ENCODE measurements at places on chromosomes 1 and 21. TPM values are rescaled to one million over a fixed set of nuclear protein-coding genes. Genes with fewer than 3 reads are reported as not detected.

- H3K27ac ChIP-seq: no peak overlapping the region
- no peak overlapping the region for H3K4me3 ChIP-seq
- no peak for DNase-seq
- H3K36me3 ChIP-seq: no peaks in the 10 kb centered on the region
- H3K4me1 ChIP-seq: peaks cover 2% of the 10 kb centered on the region
These were observed 112.6 kb upstream of the ADAR start for GRCh38 chr1:154720328-154721297.

DNA sequence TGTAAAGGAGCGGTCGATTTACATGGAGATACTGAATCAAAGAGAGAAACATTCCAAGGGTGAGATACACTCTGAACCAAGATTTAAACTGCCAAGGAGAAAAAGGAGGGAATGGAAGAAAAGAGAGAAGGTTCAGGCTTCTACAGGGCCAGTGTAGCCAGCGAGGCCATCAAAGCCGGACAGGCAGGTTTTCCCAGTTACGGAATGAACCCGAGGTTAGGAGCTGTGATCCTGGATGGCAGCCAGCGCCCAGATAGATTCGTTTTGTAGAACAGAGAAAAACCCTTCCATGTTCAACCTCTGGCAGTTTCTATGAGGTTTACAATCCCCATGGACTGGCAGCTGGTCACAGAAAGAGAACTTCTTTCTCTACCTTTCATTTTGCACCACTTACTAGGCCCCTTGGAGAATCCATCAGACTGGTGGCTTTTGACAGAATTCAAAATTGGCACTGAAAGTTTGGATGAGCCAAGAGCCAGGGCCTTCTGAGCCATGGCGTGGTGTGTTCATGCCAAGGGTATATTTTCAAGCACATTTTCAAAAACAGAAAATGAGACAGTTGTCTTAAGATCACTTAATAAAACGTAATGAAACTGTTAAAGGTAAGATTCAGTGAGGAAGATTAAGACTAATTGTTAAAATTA, 171.5 kb downstream of the RUNX1 start:
- H3K4me1 ChIP-seq: 0 out of 2 replicates have a peak, but pooled peaks cover 3% of the 10 kb centered on the region
- no peak overlapping the region for H3K27ac ChIP-seq
- no peak for DNase-seq
- H3K4me3 ChIP-seq: no peak overlapping the region
- no peaks in the 10 kb centered on the region for H3K36me3 ChIP-seq

GRCh38 chr1:109980324-109981003, 4.1 kb upstream of the AHCYL1 start:
- peak; percentile 53 for DNase-seq
- H3K4me1 ChIP-seq: peaks cover 14% of the 10 kb centered on the region
- peaks cover 9% of the 10 kb centered on the region for H3K27me3 ChIP-seq

DNA sequence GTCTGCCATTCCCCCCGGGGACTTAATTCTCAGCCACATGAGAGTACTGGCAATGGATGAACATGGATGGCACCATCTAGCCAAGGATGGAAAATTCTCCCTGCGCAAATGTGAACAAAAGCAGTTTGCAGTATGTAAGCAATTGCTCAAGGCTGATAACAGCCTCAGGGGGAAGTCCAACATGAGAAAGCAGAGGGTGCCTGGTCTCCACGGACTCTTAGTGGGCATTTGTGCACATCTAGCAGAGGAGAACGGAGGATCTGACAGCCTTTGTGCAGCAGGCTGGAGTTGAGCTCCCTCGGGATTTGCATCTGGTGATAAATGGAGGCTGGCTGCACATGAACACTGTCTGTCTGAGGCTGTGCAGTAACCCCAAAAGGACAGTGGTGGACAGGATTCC, 13.9 kb upstream of the OLIG1 start:
- no peak overlapping the region for H3K4me3 ChIP-seq
- no peaks in the 10 kb centered on the region for H3K36me3 ChIP-seq
- H3K27ac ChIP-seq: no peak overlapping the region
- H3K27me3 ChIP-seq: peaks cover 23% of the 10 kb centered on the region
- H3K4me1 ChIP-seq: no peaks in the 10 kb centered on the region

DNA sequence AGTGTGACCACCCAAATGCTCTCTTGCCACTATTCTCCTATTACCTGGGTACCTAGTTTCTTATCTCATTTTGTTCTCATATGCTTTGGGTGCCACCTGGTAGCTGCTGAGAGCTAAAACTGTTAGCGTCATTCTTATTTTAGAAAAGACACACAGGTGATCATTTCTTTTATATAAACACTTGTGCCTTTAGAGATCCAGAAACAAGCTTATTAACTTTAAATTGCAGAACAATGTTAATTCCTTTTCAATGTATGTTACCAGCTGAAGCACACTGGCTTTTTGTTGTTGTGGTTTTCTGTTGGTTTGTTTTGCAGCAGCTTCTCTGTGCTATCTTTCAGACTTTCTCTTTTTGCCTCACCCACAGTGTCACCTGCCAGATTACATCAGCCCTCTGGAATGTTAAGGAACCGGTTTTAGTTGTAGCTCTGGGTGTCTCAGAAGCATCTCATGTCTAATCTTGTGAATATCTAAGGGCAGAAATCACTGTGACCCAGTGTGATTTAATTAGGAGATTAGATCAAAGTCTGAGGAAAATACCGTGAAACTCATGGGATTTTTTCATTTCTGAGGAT, 43.4 kb upstream of the SLC19A2 start:
- peak overlapping the region; percentile 95 for H3K27ac ChIP-seq
- peak overlapping the region; percentile 39 for H3K4me3 ChIP-seq
- H3K27me3 ChIP-seq: no peaks in the 10 kb centered on the region

Gene GALNT2
- 81.9 TPM for total RNA-seq

Gene AADACL3
- 0.94 TPM for total RNA-seq

Gene ZBTB48
- total RNA-seq: 37.5 TPM

Gene C1orf210
- 11.7 TPM for total RNA-seq

Measured in WTC11 (cell line).